Occipital lobe (tissue), 3 donors: ENCODE measurements at places on chromosomes 3 and 15. TPM values are rescaled to one million over a fixed set of nuclear protein-coding genes. Genes with fewer than 3 reads are reported as not detected.

GRCh38 chr15:39270221-39270855, 310.5 kb upstream of the THBS1 start:
- no peak for DNase-seq

Gene NLGN1
- 126 TPM for total RNA-seq

DNA sequence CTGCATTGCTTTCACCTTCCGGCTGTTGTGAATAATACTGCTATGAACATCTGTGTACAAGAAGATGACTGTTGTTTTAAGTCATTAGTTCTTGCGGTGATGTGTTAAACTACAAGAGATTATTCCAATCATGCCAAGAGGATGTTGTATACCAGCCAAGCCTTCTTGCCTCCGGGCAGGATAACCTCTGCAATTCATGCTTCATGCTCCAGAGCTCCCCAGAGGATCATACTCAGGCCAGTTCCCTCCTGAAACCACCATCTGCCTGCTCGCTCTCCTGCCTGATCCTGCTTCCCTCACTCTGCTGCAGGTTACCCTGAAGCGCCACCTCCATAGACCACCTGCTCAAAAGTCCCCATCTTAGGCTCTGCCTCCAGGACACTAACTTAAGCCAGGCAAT, 187.1 kb upstream of the PROK2 start:
- DNase-seq: no peak

DNA sequence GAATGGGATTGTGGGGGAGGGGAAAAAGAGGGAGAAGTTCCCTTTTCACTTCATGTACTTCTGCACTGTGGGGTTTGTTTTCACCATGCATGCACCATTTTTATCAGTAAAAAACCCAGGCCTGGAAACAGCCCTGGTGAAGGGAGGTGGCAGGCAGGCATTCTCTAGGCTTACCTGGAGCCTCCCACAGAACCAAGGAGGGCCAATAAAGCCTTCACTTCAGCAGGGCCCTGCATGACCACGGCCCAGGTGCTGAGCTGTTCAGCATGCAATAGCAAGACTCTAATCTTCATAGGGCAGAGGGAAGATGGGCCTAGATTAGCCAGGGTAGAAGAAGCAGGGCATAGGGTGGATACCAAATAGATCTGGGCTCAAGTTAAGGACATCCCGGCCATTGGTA, 49.6 kb downstream of the SCN5A start:
- no peak for DNase-seq

DNA sequence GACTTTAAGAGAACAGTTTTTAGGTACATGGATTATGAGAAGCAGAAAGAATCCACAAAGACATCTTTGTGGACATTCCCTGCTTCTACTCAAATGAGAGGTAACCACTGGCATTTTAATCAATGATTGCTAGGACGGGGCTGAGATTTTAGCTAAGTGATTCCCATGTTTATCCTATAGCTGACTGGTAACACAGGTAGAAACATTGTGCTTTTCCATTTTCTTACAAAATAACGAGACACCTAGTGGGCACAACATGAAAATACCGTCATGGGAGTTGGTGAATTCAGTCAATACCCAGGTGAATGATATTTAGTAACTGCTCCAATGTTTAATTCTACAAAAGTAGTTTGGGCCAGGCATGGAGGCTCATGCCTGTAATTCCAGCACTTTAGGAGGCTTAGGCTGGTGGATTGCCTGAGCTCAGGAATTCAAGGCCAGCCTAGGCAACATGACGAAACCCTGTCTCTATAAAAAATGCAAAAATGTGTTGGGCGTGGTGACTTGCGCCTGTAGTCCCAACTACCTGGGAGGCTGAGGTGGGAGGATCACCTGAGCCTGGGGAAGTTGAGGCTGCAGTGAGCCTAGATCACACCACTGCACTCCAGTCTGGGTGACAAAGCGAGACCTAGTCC, 37.2 kb upstream of the DENND4A start:
- no peak for DNase-seq

- no peak for DNase-seq
Measured at GRCh38 chr15:94287794-94288246, 56.5 kb downstream of the MCTP2 start.

GRCh38 chr3:99332718-99333117, 305.7 kb upstream of the COL8A1 start:
- no peak for DNase-seq

Gene BCL2A1
- total RNA-seq: 0.94 TPM

GRCh38 chr3:113054552-113054951, 63.8 kb downstream of the GTPBP8 start:
- no peak for DNase-seq

Gene DAZL
- total RNA-seq: not detected

GRCh38 chr3:159149633-159150032, 347.8 kb downstream of the MFSD1 start:
- DNase-seq: no peak

Gene EPHB1
- 20.1 TPM for total RNA-seq

DNA sequence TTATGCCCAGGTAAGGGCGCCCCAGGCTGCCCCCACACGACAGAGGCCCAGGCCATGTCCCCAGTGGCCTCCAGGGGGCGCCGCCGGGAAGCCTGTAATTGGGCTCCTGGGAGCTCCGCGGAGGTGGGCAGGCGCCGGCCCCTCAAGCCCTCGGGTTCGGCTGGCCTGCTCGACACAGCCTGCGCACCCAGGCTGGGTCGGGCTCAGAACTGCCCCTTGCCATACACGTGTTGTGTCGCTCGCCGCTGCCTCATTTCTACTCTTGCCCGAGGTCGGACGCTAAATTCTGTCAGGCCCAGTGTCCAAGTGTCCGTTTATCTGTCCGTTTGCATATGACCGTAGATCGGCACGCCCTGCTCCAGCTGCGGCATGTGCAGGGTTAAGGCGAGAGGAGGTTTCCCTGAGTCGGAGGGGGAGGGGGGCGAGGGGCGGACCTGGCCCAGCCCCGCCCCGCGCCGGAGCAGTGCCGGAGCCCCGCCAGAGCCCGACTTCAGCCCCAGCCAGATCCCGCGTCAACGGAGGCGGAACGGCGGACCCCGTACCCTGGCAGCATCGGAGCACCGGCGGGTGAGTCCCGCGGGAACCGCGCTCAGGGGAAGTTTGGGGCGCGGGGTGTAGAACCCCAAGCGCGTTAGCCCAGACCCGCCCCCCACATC, at the start of gene KLHDC8B:
KLHDC8B (plus strand) TSS at position 480 of the 656 bp plus-strand sequence. CDS start 1,172 bp downstream, outside the sequence.
- DNase-seq: peak; percentile 39

GRCh38 chr15:88727439-88727838, 75.8 kb upstream of the ACAN start:
- DNase-seq: no peak

GRCh38 chr15:100601163-100601562, 821 bp downstream of the LINS1 start:
- DNase-seq: no peak

DNA sequence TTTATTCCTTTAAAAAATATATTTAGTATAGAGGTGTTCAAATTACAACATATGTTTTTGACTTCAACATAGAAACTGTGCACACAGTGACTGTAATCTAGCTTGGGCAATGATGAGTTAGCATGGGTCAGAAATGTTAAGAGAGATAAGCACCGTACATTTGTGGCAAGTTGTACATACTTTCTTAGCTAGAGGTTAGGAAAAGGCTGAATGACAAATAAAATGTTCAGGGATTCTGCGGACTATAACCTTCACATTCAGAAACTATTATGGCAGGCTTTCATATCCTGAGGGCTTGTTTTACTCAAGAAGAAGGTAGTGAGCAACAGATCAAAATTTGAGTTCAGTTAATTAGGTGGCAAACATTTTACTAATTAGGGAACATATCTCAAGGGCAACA, 379.7 kb upstream of the EPHA6 start:
- DNase-seq: no peak

GRCh38 chr3:169945313-169945712, 21.3 kb upstream of the SEC62 start:
- no peak for DNase-seq

GRCh38 chr3:13135251-13135810, 62.1 kb upstream of the IQSEC1 start:
- DNase-seq: no peak

- DNase-seq: no peak
Measured at GRCh38 chr3:52146189-52146588, 8.0 kb downstream of the POC1A start.

GRCh38 chr15:25565470-25566264, 126.8 kb upstream of the UBE3A start:
- DNase-seq: no peak

Gene GPR156
- 5.6 TPM for total RNA-seq

- no peak for DNase-seq
Measured at GRCh38 chr3:142117056-142117851, 32.1 kb downstream of the TFDP2 start.

GRCh38 chr3:31230425-31231223, 302.1 kb upstream of the STT3B start:
- no peak for DNase-seq

DNA sequence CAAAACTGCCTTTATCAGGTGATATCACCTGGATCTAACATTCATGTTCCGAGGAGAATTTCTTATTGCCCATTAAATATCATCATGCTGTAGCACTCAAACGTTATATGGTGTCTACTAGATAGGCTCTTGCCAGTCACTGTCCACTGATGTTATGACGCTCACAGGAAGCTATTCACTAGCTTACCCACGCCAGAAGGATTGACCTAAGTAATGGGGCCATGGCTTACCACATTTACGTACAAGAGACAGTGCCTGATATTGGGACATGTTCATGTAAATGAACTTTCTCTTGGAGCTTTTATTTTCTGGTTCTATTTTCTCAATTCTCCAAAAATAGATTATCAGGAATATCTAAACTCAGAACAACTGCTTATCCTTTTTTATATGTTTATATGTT, 91.7 kb upstream of the NAALADL2 start:
- no peak for DNase-seq

Gene LDHAL6B
- total RNA-seq: not detected

GRCh38 chr15:52148403-52148802, 35.8 kb upstream of the BCL2L10 start:
- DNase-seq: no peak

DNA sequence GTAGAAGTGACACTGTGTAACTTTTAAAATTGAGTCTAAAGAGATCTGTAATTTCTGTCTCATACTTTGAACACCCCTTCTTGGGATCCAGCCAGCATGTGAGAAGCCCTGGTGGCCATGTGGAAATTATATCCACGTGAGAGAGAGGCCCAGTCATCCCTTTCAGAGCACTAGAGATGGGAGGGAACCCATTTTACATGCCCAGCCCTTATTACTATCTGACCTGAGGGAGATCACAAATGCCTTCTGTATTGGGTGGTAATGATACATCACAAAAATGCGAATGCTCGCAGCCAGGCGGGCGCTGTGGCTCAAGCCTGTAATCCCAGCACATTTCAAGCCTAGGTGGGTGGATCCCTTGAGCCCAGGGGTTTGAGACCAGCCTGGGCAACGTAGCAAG, 27.3 kb upstream of the TRAK1 start:
- DNase-seq: no peak

DNA sequence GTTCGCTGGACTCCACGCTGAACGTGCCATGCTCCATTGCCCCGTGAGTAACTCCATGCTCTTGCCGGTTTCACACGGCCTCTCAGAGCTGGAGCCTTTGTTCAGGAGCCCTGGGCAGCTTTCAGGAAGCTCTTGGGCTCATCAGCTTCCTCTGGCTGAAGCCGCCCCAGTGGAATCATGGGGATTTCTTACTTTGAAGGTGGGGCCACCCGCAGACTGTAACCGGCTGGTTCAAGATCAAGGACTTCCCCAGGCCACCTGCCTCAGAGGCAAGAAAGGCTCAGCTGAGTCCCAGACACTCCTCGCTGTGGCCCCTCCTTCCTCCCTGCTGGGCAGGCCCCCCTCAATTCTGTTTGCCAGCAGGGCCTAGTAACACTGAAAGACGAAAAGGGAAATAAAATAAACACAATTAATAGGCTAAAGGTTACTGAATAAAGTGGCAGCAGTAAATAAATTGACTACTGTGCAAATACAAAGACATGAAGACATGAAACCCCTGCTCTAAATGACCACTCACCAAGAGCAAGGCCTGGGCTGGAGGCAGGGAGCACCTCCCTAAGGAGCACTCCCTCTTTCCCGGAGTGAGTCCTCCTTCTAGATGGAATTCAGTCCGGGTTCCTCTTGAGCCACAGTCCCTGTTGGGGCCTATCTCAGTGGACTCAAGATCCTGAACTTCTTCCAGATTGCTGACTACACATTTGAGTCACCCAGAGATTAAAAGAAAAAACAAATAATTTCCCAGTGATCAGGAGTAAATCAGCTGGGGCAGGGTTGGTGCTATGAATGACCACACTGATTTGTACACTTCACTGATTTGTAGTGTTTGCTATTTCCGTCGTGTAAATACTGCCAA, 51.0 kb downstream of the ZDHHC19 start:
- no peak for DNase-seq

DNA sequence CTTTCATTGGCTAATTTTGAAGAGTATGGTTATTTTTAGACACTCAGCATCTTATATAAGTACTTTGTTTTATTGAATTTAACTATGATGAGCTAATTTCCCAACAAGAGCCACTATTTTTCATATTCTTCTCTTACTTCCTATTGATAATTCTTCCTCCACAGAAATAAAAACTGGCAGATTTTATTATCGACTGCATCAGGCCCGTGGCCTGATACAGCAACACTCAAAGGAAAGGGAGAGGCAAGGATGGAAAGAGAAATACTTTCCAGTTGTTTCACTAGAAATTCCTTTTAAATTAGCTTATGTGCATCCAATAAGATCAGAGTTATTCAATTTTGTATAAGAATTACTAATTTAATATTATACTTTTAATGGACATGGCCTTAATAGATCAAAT, 886.3 kb downstream of the ROBO1 start:
- DNase-seq: no peak

GRCh38 chr3:192863091-192863420, 54.6 kb downstream of the MB21D2 start:
- no peak for DNase-seq

DNA sequence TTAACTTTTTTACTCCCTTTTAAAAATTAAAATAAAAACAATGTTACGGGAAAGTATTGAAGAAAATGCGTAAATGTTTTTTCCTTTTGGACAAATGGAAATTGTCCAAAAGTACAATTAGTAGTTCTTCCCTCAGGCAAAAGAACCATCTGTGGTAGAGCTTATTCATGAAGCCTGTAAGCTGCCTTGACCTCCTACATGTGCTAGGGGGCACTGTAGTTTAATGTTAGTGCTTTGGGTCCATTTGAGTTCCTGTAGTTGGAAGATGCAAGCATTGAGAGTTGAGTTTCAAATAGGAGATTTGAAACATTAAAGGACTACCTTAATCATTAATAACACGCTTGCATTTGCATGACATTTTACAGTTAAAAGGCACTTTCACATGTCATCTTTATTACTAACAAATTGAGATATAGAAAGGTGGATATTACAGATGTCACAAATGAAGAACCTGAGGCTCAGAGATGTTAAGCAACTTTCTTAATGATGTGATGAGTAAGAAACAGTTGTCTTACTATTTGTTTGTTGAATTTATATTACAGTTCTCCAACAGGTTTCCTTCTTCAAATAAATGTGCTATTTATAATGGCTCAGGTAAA, 1.8 kb upstream of the ZNF385D start:
- no peak for DNase-seq

Gene CERS3
- total RNA-seq: 1.1 TPM

GRCh38 chr3:21188459-21188858, 562.6 kb downstream of the ZNF385D start:
- no peak for DNase-seq

GRCh38 chr3:160532371-160532770, 33.0 kb downstream of the KPNA4 start:
- DNase-seq: no peak

- no peak for DNase-seq
Measured at GRCh38 chr15:59420986-59421618, 16.9 kb upstream of the FAM81A start.

- DNase-seq: no peak
Measured at GRCh38 chr3:148698190-148698810, 597 bp downstream of the AGTR1 start.
